ENCODE measurements at places on chromosomes 16 and 17.
A peak's percentile ranks its signal among the peaks of the same experiment; 100 is the strongest.

DNA sequence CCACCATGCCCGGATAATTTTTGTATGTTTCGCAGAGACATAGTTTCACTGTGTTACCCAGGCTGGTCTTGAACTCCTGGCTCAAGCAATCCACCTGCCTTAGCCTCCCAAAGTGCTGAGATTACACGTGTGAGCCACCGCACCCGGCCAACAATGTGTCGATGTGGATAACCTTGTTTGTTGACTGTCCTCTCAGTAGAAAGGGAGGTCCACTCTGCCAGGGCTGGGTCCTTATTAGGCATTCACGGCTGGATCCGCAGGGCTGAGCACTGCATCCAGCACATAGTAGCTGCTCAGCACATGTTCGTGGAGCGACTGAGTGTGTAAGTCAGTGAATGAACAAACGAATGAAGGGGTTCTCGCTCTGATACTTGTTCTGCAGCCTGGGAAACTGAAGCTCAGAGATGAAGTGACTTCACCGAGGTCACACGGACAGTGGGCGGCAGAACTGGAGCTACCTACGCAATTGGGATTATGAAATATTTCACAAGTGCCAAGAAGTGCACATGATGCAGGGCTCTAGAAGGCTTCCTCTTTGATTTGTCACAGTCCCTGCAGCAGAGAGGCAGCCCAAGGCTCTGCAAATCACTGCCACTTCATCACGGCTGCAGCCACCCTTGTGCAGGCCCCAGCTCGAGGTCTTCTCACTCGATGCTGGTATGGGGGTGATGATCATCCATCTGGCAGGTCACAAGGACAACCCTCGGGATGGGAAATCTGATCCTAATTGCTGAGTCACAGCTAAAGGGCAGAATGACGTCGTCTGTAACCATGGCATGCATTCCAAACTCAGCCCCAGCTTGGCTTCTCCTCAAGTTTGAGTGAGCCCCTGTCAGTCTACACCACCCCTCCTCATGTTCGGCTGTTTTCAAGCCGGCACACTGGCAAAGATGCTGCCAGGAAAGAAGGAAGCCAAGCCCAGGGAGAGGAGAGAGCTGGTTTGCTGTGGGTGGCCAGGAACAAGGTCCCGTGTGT lies 28.0 kb upstream of the SNN start:
- DNase-seq: peak; percentile 88

DNA sequence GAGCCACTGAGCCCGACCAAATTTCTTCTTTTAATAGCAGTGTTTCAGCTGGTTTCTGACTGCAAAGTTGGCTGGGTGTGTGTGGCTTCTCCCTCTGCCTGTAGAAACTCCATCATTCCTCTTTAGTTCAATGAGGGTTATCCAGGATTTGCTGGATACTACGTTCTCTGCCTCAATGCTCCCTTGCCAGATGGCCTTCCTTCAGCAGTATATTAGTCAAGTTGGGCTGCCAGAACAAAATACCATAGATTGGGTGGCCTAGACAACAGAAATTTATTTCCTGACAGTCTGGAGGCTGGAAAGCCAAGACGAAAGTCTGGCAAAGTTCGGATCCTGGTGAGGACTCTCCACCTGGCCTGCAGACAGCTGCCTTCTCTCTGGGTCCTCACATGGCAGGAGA lies 103.7 kb downstream of the NOG start:
- no peak for DNase-seq

DNA sequence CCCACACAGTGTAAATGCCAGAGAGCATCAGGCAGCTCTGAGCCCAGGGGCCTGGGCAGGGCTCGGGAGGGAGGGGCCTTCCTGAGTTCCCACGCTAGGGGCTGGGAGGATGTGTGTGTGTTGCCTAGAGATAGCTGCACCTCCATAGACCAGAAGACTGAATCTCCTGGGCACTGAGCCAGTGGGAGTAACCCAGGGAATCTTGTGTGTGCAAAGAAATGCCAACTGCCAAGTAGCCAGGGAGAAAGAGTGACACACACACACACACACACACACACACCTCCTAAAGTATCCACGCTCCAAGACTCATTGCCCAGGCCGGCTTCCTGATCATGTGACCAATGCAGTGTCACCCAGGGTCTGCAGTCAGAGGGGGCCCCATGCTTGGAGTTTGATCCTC lies 166.2 kb upstream of the RPL38 start:
- DNase-seq: no peak

- DNase-seq: no peak
Measured at GRCh38 chr17:55898195-55898594, 147.3 kb downstream of the PCTP start.

DNA sequence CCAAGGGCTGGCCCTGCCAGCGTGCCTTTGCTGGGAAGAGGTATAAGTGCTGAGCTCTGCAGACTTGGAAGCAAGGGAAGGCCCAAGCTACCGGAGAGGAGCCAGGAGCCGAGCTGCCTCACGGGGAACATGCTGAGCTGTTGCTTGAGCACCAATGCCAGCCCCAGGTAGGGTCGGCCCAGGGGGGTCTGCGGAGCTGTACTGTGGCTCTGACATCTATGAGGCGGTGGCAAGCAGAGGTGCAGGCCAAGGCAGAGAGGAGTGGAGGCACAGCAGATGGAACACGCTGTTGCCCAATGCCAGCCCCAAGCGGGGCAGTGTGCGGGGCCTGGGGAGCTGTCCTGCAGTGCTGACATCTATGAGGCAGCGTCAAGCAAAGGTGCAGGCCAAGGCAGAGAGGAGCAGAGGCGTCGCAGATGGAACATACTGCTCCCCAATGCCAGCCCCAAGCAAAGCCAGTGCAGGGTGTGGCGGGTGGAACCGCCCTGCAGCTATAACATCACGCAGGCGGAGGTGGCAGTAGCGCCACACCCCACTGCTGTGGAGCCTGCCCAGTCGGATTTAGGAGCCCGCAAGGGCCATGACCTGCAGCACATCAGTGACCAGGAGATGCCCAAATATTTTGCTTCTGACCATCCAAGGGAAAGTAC lies 10.0 kb downstream of the GGA2 start:
- peak; percentile 67 for DNase-seq

GRCh38 chr17:80876950-80877728 lies 114.5 kb upstream of the CHMP6 start:
- DNase-seq: no peak

DNA sequence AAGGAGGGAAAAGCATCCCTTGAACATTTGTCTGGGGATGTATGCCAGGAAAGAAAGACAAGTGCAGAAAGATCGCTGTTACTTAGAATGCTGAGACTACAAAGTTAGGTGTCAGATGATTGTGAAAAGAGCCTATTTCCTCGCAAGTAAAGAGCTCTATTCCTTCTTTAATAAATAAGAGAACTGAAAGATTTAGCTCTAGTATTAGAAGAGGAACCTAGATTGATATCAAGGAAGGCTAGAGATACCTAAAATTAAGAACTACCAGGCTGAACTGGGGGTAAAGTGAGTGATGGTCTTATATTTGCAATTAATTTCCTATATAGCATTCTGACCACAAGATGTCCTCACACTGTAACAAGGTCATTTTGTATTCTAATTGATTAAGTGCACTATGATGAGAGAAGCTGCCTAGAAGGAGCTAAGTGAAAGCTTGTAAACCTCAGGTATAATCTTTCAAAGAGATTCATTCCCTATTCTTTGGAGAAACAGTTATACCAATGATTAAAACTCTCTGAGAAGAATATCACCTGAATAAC lies 62.3 kb downstream of the SSH2 start:
- no peak for DNase-seq

DNA sequence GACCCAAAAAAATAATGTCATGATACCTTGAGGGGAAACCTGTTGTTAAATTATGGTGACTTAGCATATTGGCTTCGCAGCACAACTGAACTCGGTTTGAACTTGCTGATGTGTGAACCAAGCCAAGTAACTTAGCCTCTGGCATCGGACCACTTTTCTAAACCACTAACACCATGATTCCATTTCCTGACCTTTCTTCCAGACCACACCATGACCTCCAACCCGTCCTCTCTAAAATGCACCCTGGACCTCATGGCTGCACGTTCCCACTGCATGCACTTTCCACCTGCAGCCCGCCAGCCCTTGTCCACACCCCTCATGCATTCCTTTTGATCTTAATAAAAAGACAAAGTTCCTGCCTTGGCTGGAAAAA lies 29.3 kb downstream of the DYNLRB2 start:
- no peak for DNase-seq

DNA sequence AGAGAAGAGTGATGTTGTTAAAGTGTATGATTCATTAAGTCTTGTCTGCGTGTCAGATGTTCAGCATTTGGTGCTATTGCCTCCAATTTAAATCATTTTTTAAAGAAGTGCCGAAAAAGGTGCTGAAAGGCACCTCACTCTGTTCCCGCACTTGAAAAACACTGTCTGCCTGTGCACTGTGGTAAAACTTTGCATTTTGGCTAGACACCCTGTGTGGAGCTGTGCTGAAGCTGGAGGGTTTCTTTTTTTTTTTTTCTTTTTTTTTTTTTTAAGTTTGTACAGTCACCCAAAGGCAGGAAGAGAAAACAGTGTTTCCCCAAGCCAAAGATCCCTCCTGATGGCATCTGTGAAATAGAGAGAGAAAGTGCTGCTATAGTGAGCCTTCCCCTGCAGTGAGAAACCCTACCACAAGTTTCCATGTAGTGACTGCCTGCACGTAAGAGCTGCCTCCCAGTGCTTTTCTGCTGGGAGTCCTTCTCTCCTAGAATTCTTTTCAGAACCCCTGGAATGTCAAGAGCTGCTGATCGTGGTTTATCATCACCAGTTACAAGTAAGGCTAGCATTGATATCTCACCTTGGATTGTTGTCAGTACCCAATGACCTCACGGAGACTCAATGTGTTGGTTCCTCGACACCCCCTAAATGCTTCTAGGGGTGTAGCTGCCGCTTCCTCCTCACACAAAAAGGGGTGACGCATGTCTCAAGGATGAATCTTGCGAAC lies 116.0 kb upstream of the SOX9 start:
- no peak for DNase-seq

DNA sequence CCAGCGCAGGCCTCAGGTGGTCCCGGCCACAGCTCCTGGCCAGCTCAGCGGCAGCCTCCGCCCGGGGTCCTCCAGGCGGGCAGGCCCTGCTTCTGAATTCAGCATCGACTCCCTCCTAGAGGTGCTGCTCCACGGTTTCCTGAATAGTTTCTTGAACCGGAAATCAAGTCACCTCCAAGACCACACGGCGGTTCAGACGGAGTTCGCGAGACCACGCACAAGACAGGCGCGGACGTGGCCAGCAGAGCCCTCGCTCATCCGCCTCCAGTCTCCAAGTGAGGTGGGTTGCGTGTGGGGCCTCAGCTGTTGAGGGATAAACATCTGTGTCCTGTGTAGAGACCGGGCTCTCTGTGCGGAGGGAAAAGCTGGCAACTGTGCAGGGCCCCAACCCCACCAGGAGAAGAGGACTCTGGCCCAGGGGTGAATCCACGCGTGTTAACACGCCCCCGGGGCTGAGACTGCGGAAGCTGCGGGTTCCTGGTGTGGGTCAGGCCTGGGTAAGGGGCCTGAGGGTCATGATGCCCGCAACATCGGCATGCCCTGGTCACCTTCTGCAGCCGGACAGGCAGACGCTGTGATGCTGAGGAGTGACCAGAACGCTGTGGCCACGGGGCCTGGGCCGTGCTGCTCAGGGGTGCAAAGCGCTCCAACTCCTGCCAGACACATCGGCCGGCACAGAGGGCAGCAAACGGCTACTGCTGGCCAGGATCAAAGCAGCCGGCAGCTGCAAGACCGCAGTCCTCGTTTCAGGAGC lies 55.0 kb upstream of the METRNL start:
- no peak for DNase-seq

GRCh38 chr17:29390851-29391631 lies 878 bp downstream of the TAOK1 start:
- DNase-seq: no peak

DNA sequence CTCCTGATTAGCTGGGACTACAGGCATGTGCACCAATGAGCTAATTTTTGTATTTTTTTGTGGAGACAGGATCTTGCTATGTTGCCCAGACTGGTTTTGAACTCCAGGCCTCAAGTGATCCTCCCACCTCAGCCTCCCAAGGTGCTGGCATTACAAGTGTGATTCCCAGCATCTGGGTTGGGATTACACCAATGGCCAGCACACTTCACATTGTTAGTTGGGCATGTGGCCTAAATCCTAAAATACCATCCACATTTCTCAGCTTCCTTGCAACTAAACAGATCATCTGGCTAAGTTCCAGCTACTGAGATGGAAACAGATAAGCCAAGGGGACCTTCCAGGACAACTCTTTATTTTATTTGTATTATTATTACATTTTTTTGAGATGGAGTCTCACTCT lies 9.9 kb downstream of the RABEP2 start:
- no peak for DNase-seq

- DNase-seq: no peak
Measured at GRCh38 chr16:72210555-72210954, 38.6 kb upstream of the PMFBP1 start.

DNA sequence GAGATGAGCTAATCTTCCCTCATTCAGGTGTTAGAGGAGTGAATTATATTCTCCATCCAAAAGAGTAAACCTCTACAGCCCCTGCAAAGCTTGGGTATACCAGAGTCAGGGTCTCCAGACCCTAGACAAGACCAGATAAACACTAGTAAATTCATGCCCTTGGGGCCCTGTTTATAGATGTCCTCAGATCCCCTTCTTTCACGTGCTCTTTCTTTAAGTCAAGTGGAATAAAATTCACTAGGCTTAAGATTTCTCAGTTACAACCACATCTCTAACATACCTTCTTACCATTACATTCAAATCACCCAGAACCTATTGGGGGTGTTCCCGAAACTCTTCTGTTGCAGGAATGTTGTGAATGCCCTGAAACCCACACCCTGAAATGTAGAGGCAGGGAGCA lies 2.2 kb upstream of the C17orf58 start:
- DNase-seq: no peak

- DNase-seq: no peak
Measured at GRCh38 chr16:85210423-85211169, 98.3 kb upstream of the CIBAR2 start.

DNA sequence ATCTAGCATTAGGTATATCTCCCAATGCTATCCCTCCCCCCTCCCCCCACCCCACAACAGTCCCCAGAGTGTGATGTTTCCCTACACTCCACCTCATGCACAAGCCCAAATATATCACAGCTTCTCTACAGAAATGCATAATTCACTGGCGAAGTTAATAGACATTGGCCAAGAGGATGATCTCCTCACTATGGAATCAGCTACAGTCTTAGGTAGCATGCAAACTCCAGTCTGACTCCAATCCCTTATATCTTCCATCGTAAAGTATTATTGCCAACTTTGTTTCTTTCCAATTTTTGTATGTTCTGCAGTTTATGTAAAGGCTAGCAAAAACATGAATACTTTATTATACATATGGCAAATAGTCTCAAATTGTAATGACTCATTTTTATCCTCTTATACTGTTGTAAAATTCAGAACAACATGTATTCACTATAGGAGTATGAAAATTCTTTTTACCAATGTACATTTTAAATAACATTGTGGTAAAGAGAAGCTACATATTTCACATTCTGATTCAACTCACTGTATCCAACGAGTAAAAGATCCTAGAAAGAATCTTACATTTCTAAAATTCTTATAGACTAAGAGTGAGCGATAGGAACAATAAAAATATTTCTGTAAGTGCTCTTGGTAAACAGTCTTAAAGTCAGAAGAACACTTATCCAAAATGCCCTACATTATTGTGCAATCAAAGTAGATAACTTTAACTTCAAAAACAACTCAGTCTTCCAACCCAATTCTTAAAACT lies 871 bp downstream of the ABCA8 start:
- DNase-seq: no peak

- no peak for DNase-seq
Measured at GRCh38 chr16:68548947-68549346, 9.9 kb downstream of the ZFP90 start.

GRCh38 chr17:32158870-32159585 lies 16.7 kb downstream of the RHOT1 start:
- no peak for DNase-seq

- no peak for DNase-seq
Measured at GRCh38 chr17:75173526-75173925, 9.2 kb downstream of the SUMO2 start.

GRCh38 chr17:3915581-3915994 lies 677 bp downstream of the P2RX1 start:
- no peak for DNase-seq
